ENCODE measurements at places on chromosomes 2 and 18. TPM values are rescaled to one million over a fixed set of nuclear protein-coding genes. Genes with fewer than 3 reads are reported as not detected.

DNA sequence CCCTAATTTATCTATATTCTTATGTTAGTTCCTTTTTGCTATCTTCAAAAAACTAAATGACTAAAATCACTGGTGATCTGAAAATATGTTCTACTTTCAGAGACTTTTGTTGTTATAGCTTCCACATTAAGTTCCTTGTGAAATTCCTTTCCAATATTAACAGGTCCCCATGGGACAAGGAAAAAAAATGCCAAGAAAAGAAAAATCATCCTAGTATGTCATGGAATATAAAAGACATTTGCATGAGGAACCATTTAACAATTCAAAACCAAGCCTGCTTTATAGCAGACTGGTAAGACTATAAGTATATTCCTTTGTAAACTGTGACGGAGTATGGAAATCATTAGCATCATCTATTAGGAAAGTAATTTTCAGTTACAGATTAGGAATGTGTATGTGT lies 48.1 kb downstream of the COBLL1 start:
- H3K4me3 ChIP-seq = no peak overlapping the region
- H3K27ac ChIP-seq = no peak overlapping the region
- peaks cover 16% of the 10 kb centered on the region for H3K4me1 ChIP-seq
- no peaks in the 10 kb centered on the region for H3K36me3 ChIP-seq
- H3K27me3 ChIP-seq = no peaks in the 10 kb centered on the region
- no peak for DNase-seq

GRCh38 chr2:217835931-217836891 lies 166.6 kb downstream of the TNS1 start:
- no peaks in the 10 kb centered on the region for H3K27me3 ChIP-seq
- H3K4me3 ChIP-seq = no peak overlapping the region
- peaks cover 100% of the 10 kb centered on the region for H3K4me1 ChIP-seq
- no peak for DNase-seq
- peaks cover 22% of the 10 kb centered on the region for H3K36me3 ChIP-seq
- H3K27ac ChIP-seq = peak overlapping the region; percentile 64

DNA sequence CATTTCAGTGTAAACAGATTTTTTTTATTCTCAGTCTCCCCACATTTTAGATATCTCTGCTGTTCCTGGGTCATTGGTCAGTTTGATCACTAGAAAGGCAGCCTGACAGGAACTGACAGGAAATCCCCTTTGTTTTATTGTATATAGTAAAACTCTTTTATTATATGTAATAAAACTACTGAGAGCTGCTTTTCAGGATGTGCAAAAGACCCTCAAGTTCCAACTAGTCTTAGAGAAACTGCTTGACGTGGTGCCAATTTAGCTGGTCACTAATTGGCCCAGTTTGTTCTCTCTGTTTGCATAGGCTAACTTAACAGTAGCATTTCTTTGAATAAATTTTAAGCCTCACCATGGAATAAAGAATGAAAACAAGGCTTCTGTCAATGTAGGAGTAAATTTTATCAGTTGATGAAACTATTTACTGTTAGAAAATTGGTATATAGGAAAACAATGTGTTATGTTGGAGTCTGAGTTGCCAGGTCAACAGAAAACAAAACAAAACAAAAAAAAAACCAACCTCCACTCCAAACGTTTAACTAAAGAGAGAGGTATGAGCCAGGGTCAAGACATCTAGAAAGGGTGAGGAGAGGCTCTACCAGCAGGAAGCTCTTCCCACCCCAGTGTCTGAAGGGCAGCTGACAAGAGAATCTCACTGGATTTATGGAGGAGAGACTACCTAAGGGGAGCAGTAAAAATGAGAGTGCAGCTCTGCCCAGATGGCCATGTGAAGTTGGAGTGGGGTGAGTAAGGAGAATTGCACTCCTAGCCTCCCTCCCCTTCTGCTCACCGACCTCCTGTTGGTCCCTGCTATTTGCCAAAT lies 184.6 kb downstream of the ST6GAL2 start:
- H3K4me3 ChIP-seq = no peak overlapping the region
- H3K27me3 ChIP-seq = no peaks in the 10 kb centered on the region

DNA sequence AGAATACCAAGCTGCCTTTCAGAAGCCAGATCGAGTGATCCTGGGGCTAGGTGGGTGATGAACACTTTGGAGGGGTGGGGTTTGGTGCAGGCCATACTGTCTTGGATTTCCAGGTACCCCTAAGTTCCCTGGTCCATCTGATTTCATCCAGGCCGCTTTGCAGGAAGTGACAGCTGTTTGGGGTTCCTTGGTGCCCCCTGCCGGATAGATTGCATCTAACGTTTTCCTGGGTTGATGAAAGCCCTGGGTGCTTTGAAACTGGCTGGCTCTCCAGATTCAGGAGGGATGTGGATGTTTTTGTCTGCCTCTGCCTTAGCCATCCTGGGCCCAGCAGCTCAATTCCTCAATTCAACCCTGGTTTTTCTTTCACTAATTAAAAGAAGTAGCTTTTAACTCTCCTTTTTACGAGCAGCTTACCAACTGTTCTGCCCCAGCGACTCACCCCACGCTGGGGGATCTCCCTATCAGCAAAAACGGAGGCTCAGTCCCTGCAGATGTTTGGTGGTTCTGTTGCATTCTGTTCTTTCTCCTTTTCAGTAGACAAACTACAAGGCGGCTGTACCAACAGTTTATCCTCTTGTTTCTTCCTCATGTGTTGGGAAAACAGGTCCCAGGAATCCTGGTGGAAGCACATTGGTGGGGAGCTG lies 37.1 kb downstream of the ARHGEF4 start:
- H3K36me3 ChIP-seq = no peaks in the 10 kb centered on the region
- no peaks in the 10 kb centered on the region for H3K4me1 ChIP-seq
- H3K4me3 ChIP-seq = no peak overlapping the region
- peak; percentile 75 for DNase-seq
- H3K27me3 ChIP-seq = no peaks in the 10 kb centered on the region

GRCh38 chr2:71327916-71328315 lies 3.7 kb upstream of the ZNF638 start:
- no peaks in the 10 kb centered on the region for H3K27me3 ChIP-seq
- H3K27ac ChIP-seq = no peak overlapping the region
- H3K36me3 ChIP-seq = no peaks in the 10 kb centered on the region
- DNase-seq = no peak
- H3K4me3 ChIP-seq = no peak overlapping the region

DNA sequence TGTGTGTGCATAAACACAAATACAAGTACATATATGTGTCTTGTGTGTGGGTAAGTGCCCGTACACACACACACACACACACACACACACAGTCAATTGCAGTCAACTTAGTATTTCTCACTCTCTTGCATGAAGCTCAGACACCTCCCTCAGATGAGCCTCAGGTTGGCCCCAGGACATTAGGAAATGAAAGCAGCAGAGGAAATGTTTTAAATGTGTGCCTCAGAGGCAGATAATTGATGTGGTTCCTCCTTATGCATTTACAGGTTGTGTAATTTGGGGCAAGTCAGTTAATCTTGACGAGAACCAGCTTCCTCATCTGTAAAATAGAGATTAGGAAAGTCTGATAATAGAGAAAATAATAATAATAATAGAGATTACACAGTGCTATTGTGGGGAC lies 814.0 kb upstream of the ID2 start:
- H3K4me1 ChIP-seq = no peaks in the 10 kb centered on the region
- H3K27me3 ChIP-seq = no peaks in the 10 kb centered on the region
- H3K27ac ChIP-seq = peak overlapping the region; percentile 68
- H3K4me3 ChIP-seq = no peak overlapping the region
- H3K36me3 ChIP-seq = no peaks in the 10 kb centered on the region
- DNase-seq = no peak

The DSC3 gene
- total RNA-seq = not detected

The UGT1A9 gene
- not detected for total RNA-seq

Measured in spleen (tissue), 13 donors.